ENCODE measurements at places on chromosomes 12 and 14.

- no peak for DNase-seq
These were observed 260.4 kb downstream of the TTC6 start for GRCh38 chr14:37855871-37856270.

- DNase-seq, result no peak
These were observed 45.2 kb downstream of the MAP1LC3B2 start for GRCh38 chr12:116604178-116604895.

DNA sequence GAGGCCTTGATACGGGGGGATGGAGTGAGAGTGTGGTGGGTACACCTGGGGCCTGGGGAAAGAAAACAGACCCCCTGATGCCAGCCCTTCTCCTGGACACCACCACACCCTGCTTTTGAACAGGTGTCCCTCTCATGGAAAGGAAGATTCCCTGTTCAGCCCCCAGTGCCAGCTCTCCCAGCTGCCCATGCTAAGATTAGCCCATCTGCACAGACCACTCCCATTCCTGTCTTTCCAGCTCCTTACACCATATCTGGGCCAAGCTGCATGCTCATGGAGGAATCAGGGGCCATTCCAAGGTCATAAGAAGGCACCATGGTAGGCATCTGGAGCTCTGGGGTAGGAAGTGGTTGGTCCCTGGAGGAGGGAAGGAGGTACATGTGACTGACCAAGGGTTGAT, 9.6 kb downstream of the NAB2 start:
- no peak for DNase-seq

DNA sequence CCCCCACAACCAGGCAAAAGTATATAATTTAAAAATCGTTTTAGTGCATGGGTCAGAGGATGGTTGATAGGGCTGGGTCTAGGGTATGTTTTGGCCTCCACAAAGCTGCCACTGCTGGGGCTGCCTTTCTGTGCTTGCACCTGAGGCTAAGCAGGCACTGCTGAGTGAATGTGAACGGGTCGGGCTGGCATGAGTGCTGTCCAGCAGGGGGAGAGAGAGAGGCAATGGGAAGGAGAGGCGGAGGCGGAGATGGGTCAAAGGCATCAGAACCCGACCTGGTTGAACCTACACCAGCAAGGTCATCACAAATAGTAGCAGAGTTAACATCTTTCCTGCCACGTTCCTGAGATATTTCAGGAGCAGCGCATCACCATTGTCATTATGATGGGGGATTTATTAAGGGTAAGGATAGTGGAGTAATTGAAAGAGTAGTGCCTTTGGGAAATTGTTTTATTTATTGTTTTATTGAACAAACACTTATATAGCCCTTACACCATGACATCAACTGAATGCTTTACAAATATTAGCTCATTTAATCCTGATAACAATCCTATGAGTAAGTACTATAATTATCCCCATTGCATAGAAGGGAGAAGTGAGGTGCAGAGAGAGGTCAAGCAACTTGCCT, 5.8 kb upstream of the NRXN3 start:
- DNase-seq, result no peak

DNA sequence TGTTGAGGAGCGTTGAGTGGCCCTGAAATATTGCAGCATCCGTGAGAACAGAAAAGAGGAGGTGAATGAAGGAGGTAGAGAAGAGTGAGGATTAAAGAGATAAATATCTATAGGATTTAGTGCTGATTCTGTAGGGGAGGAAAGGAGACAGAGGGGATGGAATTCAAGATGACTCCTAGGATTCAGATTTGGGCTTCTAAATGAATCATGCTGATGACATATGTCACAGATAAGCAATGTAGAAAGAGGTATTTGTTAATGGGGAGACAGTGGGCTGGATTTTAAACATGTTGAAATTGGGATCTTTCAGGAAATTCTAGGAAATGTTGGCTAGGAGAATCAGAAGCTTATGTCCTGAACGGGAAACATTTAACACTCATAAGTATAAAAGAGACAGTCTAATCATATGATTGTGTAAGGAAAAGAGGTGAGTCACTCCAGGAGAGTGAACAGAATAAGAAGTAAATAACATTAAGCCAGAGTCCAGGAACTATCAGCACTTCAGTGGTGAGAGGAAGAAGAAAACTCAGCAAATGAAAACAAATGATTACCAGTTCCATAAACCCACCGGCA, 58.1 kb upstream of the DIO2 start:
- no peak for DNase-seq

- DNase-seq, result no peak
These were observed 13.7 kb downstream of the RASSF3 start for GRCh38 chr12:64624035-64624434.

GRCh38 chr14:65431951-65432350, 19.4 kb downstream of the FUT8 start:
- no peak for DNase-seq

GRCh38 chr14:54188064-54188666, 208.6 kb upstream of the CDKN3 start:
- no peak for DNase-seq

DNA sequence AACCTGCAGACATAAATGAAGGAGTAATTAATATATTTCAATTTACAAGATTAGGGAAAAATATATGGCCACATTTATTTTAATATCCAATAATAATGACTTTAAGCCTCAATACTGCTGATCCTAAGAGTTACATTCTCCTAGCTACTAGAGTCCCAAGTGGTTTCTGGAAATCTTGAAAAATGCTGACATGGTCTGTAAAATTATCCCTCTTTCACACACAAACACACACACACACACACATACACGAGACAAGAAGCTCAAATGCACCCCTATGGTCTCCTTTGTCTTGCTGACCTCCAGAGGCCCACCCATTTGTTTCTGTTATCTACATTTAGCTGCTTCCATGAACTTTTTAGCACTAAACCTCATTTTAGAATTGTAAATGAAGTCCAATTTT, 53.0 kb upstream of the USP15 start:
- DNase-seq, result no peak

GRCh38 chr14:53161758-53162435, 8.8 kb upstream of the DDHD1 start:
- DNase-seq, result no peak

DNA sequence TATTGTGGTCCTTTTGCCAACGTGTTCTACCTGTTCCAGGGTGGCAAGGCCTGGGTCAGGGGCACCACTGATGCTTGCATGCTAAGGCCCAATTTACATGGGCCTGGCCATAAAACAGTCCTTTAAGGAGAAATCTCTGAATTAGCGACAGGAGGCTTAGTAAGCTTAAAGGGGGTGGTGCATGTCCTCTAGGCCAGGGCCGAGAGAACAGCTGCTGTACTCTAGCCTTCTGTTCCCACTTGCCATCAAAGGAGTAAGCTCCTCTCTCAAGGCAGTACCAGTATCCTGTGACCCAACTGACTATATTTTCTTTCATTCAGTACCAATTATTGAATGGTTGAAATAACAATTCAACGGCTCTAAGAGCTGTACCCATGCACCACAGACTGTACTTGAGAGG, 67.7 kb upstream of the ZDHHC17 start:
- DNase-seq, result no peak

- DNase-seq, result peak; percentile 95
These were observed 25.4 kb downstream of the ZBTB42 start for GRCh38 chr14:104826189-104826860.

DNA sequence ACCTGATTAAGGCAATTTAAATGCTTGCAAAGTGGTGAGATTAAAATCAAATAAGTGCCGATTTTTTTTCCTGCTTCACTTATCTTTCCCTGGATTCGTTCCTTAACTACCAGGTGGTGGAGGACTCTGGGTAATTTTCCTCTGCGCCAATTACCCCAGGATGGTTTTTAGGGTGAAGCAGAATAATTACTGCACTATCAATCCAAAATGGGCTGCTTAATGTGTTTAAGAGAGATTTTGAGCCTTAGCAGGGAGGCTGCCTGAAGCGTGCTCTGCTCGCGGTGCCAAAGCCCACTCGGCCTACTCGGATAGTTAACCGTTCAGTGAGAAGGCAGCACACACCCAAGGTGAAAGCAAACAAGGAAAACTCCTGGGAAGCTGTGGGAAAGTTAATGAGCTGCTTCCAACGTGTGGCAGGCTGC, 274.9 kb upstream of the LMO3 start:
- no peak for DNase-seq

DNA sequence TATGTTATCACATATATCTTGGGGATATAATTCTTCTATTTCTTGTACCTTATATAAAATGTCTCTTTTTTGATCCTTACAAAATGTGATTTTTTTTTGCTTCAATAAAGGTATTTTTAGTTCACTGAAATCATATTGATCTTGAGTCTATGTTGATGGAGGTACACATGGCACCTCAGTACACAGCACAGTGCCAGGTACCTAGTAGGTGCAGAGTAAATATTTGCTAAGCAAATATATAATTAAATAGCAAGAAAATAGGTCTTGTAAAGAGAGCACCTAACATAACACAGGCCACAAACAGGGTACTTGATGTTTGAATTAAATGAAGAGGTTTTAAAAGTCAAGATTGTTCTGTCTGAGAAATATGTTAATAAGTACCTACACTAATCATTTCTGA, 69.7 kb downstream of the CIT start:
- no peak for DNase-seq
